ENCODE measurements at places on chromosomes 16 and 17.
A peak's percentile ranks its signal among the peaks of the same experiment; 100 is the strongest.

DNA sequence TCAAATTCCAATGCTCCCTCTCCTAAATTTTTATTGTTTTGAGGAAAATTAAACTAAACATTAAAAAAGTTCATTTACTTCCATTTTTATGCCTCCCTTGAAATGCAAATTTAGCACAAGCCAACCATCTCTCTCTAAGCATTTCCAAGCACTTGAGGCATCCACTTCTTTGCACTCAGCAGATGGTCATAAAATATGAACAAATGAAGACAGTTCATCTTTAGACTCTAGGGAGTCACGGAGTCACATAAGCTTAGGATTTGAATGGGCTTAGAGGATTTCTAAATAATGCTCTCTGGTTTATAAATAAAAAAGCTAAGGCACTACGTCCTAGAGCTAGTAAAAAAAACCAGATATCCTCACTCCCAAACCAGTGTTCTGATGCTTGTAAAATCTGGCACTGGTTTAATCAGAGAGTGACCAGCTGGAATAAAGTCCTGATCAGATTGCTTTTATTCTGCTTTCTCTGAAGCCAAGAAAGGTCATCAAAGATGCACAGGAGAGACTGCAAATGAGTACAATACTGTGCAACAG is 204.2 kb downstream of the CA10 start:
- DNase-seq = no peak

DNA sequence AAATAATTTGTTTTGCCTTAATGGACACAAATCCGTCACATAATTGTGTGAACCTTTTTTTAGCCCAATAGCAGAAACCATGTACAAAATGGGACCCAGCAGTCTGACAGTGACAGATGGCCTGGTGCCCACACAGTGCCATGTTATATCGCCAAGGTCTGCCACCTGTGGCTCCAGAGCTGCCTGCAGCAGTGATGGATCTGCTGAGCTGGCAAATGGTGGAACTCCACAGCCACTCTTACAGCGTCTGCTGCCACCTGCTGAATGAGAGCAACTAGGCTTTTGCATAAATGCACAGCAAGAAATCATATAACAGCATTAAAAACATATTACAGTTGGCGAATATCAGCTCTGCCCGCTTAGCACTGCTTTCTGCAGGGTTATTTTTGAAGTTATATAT is 59.4 kb downstream of the NUP93 start:
- DNase-seq = no peak

DNA sequence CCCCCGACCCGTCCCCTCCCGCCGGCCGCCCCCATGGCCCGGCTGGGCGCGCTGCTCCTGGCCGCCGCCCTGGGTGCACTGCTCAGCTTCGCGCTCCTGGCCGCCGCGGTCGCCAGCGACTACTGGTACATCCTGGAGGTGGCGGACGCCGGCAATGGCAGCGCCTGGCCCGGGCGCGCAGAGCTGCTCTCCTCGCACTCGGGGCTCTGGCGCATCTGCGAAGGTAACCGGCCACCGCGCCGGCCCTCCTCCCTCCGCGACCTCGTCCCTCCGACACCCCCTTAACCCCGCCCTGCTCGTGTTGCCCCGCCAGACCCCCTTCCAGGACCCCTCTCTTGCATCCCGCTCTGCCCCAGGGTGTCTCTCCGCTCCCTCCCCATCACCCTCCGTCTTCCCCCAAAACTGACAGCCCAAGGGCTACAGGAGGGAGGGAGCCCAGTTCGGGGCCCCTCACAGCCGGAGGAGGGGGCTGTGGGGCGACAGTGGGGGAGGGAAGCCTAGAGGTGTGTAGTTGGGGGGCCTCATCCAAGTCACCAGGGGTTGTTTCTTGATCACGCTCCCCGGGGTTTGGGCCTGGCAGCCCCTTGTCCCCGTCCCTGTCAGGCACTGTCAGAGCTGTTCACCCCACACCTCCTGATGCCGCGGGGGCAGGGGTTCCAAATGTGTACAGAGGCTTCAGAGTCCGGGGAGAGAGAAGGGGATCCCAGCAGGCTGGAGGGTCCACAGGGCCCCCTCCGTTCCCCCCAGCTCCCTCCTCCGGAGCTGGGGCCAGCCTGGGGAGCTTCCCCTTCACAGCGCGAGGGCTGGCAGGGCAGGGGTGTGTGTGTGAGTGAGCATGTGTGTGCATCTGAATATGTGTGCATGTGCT is 794 bp downstream of the TMEM235 start:
- no peak for DNase-seq

GRCh38 chr16:14502932-14503741 is 126.9 kb downstream of the PARN start:
- no peak for DNase-seq

GRCh38 chr16:86107215-86107825 is 208.4 kb downstream of the IRF8 start:
- DNase-seq = no peak

- DNase-seq = no peak
These were observed 10.5 kb downstream of the RPS6KB1 start for GRCh38 chr17:59903455-59903854.

GRCh38 chr17:79907850-79908249 is 68.6 kb upstream of the CBX4 start:
- no peak for DNase-seq

DNA sequence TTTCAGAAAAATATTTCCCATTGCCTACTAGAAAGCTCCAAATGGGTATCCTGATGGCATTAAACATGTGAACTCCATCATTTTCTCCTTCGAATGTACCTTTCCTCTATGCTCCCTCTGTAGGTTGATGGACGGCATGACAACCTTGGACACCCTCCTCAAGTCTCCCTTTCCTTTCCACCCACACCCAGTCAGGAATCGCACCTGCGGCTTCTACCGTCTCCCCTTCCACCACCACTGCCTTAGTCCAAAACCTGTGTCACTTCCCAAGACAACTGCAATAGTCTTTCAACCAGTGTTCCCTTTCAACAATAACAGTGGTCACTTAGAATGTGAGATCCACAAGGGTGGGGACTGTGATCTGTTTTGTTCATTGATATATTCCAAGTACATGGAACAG is 233.1 kb upstream of the AXIN2 start:
- DNase-seq = no peak

- no peak for DNase-seq
These were observed 19.4 kb downstream of the GGA3 start for GRCh38 chr17:75241996-75242460.

GRCh38 chr16:84482951-84483881 is 21.2 kb downstream of the MEAK7 start:
- no peak for DNase-seq

DNA sequence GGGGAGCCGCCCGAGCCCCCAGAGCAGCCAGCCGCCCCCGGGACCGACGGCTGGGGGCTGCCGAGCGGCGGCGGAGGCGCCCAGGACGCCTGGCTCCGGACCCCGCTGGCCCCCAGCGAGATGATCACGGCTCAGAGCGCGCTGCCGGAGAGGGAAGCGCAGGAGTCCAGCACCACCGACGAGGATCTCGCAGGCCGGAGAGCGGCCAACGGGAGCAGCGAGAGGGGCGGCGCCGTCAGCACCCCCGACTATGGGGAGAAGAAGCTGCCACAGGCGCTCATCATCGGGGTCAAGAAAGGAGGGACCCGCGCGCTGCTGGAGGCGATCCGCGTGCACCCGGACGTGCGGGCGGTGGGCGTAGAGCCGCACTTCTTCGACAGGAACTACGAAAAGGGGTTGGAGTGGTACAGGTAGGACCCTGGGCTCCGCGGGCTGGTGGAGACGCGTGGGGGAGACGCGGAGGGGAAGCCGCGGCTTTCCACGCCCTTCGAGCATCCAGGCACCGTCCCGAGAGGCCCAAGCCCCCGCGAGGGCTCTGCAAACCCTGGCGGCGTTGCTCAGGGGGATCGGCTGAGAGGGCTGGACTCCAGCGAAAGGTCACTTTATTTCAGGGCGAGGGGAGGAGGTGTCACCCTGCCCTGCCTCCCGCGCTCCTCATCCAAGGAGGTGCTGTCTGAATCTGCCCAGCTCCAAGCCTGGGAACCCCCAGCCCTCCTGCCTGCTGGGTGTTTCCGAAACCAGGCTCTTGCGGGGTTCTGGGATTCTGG is 1.2 kb downstream of the HS3ST4 start:
- DNase-seq = no peak

GRCh38 chr16:69796285-69797118 is 34.4 kb downstream of the WWP2 start:
- DNase-seq = no peak

DNA sequence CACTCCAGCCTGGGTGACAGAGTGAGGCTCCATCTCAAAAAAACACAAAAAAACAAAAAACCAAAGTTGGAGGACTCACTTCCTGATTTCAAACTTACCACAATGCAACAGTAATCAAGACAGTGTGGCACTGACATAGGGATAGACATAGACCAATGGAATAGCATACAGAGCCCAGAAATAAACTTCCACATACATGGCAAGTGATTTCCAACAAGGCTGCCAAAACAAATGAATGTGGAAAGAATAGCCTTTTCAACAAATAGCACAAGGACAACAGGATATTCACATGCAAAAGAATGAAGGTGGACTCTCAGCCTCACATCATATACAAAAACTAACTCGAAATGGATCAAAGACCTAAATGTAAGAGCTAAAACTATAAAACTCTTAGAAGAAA is 36.8 kb upstream of the RASD1 start:
- DNase-seq = no peak

DNA sequence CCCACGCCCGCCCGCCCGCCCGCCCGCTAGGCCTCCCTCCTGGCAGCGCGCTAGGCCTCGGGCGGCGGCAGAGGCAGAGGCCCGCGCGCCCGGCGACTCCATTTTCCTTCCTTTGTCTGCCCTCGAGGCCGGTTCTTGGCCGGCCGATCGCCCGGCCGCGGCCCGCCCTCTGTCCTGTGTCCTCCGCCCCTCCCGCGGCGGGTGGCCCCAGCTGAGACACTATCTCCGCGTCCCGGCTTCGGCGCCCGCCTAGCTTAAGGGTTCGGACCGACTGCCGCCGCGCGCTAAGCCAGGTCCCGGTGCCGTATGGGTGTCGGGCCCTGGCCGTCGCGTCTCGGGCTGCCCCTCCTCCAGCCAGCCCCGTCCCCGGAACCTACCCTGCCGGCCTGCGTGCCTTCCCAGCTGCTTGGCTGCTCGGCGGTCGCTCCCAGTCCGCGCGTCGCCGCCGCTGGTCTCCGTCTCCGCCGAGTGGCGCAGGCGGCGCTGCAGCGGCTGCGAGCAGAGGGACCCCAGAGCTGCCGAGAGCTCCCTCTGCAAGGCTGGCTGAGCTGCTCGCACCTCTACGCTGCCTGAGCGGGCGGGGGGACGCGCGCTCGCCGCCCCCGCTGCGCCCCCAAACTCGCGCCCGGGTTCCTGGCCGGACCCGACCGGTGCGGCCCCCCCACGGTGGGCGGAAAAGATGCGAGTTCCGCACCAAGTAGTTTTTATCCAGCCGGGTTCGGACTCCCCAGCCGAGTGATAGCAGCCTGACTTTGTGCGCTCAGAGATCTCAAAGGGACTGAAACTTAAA is 787 bp downstream of the CTCF start:
- peak; percentile 30 for DNase-seq

DNA sequence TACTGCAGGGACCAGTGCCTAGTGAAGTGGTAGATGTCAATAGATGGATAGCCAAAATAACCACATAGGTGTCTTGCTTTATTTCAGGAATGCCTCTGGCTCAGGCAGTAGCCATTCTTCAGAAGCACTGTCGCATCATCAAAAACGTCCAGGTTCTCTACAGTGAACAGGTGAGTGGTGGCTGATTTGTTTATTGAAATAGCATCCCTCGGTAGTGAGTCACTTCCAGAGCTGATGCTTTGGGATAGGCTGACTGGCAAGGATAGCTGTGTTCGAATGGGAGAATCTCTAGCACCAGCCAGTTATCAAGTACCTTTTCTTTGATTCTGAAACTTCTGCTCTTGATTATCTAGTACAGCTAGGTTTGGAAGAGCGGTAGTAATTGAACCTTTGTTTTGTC is 10.3 kb downstream of the PHAF1 start:
- no peak for DNase-seq

DNA sequence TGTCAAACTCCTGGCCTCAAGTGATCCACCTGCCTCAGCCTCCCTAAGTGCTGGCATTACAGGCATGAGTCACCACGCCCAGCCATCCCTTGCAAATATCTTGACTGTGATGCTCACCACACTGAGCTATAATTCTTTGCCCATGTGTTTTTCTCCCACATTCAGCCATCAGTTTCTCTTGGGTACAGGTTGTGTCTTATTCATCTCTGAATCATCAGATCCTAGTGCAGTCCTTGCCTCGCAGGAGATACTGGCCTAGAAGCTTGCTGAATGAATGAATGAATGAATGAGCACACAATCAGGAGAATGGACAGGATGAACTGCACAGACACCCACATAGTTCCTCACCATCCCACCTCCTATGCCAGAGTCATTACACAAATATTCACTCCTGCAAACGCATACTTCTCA is 24.4 kb upstream of the ETV4 start:
- no peak for DNase-seq

GRCh38 chr17:73770115-73770848 is 126.0 kb upstream of the SDK2 start:
- DNase-seq = no peak

GRCh38 chr16:54030451-54030850 is 256.1 kb downstream of the IRX3 start:
- no peak for DNase-seq

DNA sequence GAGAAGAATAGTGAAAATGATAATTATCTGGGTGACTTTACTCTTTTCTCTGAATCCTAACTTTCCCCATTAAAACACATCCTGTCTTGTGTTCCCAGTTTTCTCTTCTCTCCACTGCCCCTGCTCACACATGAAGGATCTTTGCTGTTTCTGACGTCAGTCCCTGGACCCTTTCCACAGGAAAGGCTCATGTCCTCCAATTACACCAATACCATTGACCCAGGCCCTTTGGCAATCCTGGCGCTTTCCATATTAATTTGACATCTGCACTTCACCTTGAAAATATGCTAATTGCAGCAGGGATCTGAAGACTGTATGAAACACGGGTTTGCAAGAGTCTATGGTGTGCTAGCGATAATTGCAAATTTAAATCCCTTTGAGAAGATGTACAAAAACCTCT is 170.2 kb upstream of the GOT2 start:
- DNase-seq = no peak

GRCh38 chr16:5036228-5037156 is 2.8 kb upstream of the NAGPA start:
- DNase-seq = no peak

DNA sequence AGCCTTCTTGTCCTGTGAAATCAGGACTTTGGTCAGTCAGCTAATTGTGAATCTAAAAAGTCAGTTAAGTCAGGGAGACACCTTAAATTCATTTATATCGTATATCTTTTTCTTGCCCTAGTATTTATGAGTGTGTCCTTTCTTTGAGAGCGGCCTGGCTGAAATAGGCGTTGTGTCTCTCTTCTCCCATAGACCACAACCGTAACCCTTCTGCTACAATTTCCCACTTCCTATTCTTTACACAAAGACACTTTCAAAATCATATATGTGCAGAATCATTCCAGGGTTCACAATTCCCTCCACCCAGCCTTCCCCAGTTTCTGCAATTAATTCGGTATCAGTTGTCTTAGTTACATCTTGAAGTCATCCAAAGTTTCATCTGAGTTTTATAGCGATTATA is 14.0 kb upstream of the COTL1 start:
- no peak for DNase-seq

- no peak for DNase-seq
These were observed 13.9 kb downstream of the MYL4 start for GRCh38 chr17:47223007-47223406.

- DNase-seq = no peak
These were observed 96.4 kb upstream of the SHISA6 start for GRCh38 chr17:11144358-11145233.

- no peak for DNase-seq
These were observed 18.2 kb upstream of the TBX21 start for GRCh38 chr17:47714773-47715396.
